Urothelium cell line (cell line): ENCODE measurements at places on chromosomes 3 and 15.

DNA sequence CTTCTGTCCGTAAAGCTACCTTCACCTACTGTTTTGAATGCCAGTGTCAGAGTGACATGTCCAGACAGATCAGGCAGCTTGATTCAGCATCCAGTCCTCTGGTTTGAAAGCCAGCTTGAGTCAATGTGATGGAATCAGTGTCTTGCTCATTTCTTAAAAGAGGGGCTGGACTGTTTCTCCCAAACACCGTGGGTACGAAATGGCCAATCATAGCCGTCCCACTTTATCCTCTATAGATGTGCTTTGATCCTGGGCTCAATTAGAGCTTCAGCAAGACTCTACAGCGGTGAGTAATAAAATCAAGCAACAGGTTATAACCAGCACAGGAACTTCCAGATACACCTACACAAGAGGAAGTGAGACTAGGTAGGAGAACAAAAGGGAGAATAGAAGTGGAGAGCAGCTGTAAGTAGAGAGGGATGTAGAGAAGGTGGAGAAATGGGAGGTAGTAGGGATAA lies 17.0 kb upstream of the OR5K1 start:
- DNase-seq, result no peak

GRCh38 chr15:63896336-63897115 lies 62.8 kb upstream of the HERC1 start:
- DNase-seq, result peak; percentile 70

DNA sequence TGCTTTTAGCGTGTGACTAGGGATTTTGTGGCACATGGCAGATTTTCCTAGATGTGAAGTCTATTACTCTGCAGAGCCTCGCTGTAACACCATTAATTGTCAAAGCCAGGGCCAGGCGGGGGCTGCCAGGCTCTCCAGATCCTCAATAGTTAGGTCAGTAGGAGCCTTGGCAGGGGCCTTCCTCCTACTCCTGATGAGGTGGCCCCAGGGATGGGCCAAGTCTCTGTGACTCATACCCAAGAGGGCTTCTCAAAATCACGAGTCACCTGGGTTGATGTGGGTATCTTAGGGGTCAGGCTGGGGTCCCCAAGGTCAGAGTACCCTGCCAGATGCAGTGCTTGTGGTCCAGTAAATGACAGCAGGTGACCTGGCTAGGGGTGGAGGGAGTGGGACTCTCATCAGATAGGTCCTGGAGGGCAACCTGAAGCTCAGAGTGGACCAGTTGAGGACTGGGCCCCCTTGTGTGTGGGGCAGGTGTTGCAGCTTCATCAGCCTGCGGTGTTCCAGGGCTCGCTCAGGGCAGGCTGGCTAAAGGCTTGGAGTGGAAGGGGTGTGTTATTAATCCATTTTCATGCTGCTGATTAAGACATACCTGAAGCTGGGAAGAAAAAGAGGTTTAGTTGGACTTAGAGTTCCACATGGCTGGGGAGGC lies 88.5 kb upstream of the MYZAP start:
- no peak for DNase-seq

- no peak for DNase-seq
Observed at GRCh38 chr3:98038286-98038685, 3.2 kb upstream of the GABRR3 start.

- DNase-seq, result peak; percentile 42
Observed at GRCh38 chr3:188152660-188153436, 1.1 kb upstream of the LPP start.

DNA sequence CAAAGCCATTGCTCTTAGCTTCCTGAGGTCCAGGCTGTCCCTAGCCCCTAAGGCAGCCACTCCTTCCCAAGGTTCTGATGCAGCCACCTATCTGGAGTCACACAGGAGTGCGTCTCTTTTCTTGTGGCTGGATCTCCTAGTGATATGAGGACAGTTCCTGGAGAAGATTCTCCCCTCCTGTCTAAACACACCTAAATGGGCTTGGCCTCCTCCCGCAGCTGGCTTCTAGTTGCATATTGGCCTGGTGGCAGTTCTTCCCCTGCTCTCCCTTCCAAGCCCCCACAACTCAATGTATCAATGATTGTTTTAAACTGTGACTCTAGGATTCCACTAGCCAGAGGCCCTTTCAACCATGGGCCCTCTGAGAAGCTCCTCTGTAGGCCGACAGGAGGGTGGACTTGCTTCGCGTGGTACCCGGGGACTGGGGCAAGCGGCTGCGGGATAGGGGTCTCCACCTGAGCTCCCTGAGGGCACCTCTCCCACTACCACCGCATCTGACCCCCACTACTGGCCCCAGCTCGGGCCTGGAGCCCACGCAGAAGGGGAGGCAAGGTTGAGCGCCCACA lies 1.4 kb downstream of the ITGA11 start:
- DNase-seq, result no peak

DNA sequence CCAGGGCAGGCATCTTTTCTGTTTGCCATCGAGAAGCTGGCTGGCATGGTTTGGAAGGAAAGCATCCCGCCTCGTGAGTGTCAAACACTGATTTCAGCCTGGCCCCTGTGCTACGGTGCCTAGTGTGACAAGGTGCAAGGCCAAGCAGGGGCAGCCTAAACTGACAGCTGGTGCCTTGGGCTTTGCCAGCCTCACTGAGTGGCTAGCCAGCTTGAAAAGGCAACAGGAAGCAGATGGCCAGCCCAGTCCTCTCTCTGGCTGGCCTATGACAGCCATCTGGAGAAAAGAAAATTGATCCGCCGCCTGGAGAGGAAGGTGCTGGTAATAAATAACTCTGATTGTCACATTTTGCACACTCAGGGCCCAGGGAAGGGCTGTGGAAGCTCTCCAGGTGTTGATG lies 52.2 kb downstream of the C3orf85 start:
- no peak for DNase-seq

- DNase-seq, result no peak
Observed at GRCh38 chr15:100692246-100692645, 89.9 kb downstream of the ASB7 start.

DNA sequence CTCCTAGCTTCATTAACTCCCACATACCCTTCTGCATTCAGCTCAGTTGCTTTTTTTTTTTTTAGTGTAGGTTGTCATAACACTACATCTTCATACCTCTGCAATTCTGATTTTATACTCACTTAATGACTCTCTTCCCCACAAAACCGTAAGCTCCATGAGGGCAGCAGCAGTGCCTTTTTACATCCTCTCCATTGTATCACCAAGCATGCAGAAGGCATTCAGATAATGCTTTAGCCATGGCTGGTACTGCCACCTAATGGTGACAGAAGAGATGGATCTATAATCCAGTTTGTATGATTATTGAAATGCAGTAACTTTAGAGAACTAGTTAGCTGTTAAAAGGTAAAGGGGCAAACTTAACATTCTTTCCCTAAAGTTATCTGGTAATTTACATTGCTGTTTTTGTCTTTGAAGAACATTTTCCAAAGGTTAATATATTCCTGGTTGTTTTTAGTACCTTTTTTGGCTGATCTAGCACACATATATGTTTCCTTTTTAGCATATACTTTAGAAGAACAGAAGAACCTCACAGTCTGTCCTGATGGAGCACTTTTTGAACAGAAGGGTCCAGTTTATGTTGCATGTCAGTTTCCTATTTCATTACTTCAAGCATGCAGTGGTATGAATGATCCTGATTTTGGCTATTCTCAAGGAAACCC lies 36.8 kb downstream of the ATP1B3 start:
- DNase-seq, result no peak

- DNase-seq, result no peak
Observed at GRCh38 chr3:28232659-28233058, 8.8 kb upstream of the CMC1 start.

DNA sequence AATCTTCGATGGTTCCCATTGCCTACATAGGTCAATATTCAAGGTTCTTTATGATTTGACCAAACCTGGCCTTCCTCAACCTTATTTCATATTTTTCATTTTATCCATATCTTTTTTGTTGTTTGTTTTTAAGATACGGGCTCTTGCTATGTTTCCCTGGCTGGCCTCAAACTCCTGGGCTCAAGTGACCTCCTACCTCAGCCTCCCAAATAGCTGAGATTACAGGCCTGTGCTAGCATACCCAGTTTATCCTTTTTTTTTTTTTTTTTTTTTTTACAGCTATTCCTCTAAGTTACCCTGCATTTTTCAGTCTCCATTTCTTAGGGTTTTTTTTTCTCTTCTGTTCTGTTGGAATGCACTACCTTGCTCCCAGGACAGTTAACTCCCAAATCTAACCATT lies 14.5 kb downstream of the ZNF609 start:
- no peak for DNase-seq
